ENCODE measurements at places on chromosomes 7 and 10.
A peak's percentile ranks its signal among the peaks of the same experiment; 100 is the strongest.

GRCh38 chr7:134686786-134687185, 40.1 kb downstream of the BPGM start:
- no peak for DNase-seq

DNA sequence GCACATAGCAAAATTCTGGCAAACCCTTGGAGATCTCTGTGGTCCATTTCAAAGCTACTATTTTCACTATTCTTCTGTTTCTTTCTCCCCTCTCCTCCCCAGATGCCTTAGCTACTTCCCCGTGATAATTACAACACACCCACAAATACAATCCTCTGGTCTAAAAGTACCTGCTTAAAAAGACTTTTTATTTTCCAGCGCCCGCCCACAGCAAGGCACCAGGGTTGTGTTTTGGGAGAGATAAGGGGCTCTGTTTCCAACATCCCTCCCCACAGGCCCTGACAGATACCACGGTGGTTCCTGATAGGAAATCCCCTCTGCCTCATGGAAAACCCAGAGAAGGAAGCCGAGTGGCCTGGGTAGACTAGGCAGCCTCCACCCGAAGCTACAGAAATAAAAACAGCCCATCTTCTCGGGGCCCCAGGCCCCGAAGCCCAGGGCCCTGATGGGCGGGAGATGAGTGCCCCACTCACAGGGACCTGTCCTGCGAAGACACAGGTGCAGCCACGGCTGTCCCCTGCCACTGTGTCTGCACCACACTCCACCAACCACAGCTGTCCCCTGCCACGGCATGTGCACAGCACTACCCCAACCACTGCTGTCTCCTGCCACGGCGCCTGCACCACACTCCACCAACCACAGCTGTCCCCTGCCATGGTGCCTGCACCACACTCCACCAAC, 19.7 kb downstream of the CALML5 start:
- DNase-seq = peak; percentile 30

DNA sequence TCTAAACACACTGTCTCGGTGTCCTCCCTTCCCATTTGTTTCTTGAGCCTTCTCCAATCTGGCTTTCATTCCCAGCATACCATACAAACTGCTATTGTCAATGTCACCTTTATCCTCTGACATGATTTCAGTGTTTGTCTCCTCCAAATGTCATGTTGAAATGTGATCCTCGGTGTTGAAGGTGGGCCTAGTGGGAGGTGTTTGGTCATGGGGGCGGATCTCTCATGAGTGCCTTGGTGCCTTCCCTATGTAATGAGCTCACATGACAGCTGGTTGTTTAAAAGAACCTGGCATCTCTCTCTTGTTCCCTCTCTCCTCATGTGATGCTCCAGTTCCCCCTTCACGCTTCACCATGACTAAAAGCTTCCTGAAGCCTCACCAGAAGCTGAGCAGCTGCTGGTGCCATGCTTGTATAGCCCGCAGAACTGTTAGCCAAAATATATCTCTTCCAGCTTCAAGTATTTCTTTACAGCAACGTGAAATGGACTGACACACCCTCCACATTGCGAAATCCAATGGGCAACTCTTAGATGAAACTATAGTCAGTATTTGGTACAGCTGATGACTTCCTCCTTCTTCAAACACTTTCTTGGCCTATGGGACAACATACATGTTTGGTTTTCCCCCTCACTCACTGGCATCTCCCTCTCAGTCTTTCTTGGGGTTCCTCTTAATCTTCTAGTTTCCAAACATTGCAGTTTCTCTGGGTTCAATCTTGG, 27.8 kb downstream of the RNLS start:
- no peak for DNase-seq

- no peak for DNase-seq
These were observed 808.3 kb downstream of the REEP3 start for GRCh38 chr10:64329510-64329909.

GRCh38 chr7:107659666-107660065, 962 bp upstream of the SLC26A4 start:
- no peak for DNase-seq

- no peak for DNase-seq
These were observed 353 bp downstream of the MOGAT3 start for GRCh38 chr7:101200504-101200861.

GRCh38 chr7:95545007-95545615, 51.2 kb downstream of the PDK4 start:
- DNase-seq = no peak

DNA sequence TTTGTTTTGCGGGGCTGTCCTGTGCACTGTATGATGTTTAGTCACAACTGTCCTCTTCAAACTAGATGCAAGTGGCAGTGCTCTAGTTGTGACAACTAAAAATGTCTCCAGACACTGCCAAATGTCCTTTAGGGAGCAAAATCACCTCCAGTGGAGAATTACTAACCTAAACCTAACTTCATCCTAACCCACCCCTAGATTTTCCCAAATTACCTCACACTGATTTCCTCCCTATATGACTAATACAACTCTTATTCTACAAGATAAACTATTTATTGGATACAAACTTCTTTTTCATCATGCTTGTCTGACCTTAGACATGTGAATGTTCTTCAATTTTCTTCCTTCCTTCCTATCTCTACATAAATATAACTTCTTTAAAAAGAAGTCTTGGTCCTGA, 26.4 kb downstream of the PNPLA8 start:
- DNase-seq = no peak

DNA sequence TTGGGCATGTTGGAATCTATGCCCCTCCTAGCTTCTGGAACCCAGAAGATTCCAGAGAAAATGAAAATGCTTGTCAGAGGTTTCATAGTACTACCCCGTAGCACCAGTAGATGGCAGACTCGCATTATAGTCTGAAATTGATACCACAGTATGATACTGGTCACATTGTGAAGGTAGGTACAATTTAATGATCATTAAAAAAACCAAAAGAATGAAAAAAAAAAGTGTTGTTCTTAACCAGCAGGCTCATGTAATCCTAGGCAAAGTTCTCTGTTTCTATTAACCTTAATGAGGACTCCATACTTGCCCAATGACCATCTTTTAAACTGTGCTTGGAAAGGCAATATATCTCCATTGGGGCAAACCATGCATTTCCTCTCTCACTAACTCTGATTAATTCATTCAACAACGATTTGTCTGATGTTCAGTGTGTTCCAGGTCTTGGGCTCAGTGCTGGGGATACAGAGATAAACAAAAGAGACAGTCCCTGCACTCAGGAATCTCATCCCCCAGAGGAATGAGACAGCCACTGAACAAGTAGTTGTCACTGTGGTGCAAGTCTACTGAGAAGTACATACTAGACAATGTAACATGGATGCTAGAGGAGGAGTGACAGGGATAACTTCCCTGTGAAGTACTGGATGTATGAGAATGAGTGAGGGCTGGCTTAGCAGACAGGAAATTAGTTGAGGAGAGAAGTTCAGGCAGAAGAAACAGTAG, 223.5 kb upstream of the PHYHIPL start:
- no peak for DNase-seq

DNA sequence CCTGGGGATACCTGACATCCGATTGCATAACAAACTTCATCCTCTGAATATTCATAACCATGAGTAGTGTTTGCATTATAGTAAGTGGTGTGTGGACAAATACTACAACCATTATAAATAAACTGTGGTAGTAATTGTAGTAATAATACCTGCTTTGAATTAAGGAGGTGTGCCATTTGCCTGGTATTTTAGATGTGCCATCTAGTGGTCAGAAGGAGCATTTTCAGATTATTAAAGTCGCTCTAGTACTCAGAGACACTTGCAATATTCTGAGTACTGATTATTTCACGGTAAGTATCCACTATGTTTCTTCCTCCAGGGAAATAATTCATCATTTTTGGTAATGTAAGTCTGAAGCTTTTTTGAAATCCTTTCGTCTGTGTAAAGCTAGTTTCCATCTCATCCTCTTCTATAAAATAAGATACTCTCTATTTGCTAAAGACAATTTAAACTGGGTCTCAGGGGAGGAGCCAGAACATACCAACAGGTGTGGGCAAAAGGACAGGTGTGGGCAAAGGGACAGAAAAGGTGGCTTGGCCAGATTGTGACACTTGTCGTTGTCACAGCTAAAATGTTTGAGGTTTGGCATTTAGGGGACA, 115.3 kb upstream of the WDR11 start:
- DNase-seq = no peak

- peak; percentile 66 for DNase-seq
These were observed 50.6 kb upstream of the ITGB1 start for GRCh38 chr10:33008499-33009243.

DNA sequence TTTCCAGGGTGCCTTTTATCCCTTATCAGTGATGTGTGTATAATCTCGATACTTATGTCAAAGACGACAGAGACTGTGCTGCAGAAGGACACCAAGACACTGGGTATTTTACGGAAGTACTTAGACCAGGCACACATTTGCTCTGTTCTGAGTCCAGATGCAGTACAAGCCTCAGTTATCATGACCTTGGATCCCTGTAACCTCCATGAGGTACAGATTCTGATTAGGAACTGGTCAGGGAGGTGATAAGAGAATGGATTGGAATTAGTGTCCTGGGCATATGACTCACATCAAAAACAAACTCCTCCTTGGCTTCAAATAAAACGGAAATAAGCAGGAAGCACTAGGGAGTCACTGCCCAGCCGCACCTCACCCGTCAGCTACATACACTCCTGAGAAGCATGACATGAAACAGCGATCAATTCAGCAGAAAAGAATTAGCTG, 146.5 kb downstream of the SFMBT2 start:
- DNase-seq = no peak

DNA sequence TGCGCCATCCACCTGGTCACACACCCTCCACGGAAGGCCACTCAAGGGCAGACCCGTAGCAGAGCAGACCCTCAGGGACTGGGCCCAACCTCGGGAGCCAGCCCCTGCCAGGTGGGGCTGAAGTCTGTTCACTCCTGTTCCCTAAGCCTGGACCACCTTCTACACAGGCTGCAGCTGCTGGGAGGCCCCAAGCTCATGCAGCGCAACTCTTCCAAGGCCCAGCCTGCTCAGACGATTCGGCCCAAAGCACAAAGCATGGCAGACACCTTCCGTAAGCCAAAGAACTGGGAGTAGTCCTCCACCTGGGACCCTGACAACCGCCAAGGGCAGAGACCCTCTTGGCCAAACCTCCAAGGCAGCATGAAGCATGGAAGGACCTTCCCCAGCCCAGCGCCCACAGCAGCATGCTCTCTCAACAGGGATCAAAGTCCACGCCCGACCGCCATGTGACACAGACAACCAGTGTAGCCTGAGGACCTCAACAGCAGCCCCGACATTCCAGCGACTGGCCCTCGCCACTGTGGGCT, 11.5 kb downstream of the SHH start:
- DNase-seq = no peak

DNA sequence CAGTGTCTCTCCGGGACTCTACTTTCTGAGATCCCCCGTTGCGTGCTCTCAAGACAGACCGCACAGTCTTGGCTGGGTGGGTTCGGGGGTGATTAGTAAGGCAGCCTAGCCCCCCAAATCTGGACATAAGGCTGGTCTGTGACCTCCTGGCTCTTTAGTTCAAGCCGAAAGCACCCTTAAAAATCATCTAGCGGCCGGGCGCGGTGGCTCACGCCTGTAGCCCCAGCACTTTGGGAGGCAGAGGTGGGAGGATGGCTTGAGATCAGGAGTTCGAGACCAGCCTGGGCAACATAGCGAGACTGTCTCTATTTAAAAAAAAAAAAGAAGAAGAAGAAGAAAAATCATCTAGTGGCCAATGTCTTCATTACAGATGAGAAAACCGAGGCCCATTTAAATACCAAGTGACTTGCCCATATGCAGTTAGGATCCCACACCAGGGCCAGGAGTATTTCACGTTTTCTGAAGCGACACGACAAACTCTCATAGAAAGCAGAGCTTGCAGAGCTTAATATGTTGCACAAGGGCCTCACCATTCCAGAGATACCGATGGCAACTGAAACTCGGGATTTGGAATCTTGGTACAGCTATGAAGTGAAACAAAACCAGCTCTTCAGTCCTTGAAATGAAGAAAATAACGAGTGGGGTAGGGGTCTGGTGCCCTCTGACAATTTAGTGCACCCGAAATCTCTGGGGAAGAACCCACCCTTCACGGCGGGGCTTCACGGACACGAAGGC, 703 bp upstream of the HILPDA start:
- no peak for DNase-seq
